ENCODE measurements at places on chromosomes 4 and X. TPM values are rescaled to one million over a fixed set of nuclear protein-coding genes. Genes with fewer than 3 reads are reported as not detected.

Gene C1QTNF7
- 0.50 TPM for total RNA-seq

Gene PCYT1B
- total RNA-seq = 0.15 TPM

Gene CSAG1
- not detected for total RNA-seq

Gene TRIM60
- total RNA-seq = not detected

Gene EPHA5
- total RNA-seq = 4.5 TPM

Gene NUDT10
- total RNA-seq = 5.2 TPM

All from smooth muscle cell of trachea (primary cell).